ENCODE measurements at places on chromosomes 2 and 18. TPM values are rescaled to one million over a fixed set of nuclear protein-coding genes. Genes with fewer than 3 reads are reported as not detected.

DNA sequence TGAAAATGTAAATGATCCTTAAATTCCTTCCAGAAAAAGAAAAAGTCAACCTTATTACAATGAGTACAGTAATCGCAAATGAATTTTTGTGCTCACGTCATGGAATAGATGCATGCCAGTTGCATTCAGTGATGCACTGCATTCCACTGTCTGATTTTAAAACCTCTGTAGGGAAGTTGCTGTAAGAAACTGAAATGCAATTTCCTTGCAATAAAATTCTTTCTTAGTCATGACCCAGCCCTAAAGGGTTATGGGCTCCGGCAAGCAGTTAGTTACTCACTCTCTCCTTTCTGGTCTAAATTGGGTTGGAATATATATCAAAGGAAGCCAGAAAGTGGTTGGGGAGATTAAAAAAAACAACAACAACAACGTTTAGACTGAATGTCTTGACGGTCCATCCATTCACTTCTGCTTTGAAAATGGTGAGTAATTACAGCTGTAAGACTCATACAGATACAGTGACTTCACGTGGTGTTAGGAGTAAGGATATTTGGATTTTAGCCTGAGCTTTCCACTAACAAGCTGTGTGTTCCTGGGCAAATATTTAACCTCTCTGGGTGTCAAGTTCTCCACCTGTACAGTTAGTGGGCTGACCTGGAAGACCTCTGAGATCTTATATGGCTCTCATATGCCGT is 8.6 kb upstream of the RND3 start:
- DNase-seq = peak; percentile 97

- no peak for DNase-seq
Observed at GRCh38 chr2:95531254-95531771, 46.8 kb upstream of the TRIM43B start.

DNA sequence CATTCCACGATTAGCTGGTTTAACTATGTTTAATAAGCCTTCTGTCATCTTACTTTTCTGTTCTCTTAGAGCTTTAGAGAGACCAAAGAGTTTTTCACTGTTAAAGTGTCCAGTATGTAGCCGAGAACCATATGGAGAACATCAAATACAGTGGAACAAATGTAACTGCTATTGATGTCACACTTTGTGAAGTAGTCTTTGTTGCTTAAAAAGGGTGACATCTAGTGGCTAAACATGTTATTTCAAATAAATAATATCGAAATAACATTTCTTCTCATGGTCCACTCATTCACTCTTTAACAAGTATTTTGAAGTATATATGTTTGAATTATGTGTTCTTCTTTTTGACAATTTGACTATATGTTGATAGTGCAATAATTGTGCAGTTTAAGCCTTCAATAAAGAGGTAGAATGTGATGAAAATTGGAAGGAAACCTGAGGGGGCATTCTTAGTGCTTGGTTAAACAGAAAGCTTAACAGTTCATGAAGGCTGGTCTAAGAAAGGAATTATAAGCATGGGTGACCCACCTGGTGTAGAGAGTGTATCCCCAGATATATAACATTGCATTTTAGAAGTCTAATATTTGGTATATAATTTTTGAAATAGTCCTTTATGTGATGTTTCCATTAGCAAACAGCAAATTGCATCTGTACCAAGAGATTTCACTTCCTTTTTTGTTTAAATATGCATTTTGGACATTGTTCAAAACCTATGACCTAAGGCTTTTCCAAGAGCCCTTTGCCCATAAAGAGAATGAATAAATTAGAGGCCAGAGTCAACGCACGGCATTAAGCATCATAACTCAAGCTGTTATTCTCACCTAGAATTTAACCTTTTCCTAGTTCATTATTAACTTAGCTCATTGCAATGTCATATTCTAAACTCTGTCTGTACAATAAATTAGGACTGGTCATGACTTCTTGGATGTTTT is 112.1 kb downstream of the KYNU start:
- DNase-seq = peak; percentile 36

DNA sequence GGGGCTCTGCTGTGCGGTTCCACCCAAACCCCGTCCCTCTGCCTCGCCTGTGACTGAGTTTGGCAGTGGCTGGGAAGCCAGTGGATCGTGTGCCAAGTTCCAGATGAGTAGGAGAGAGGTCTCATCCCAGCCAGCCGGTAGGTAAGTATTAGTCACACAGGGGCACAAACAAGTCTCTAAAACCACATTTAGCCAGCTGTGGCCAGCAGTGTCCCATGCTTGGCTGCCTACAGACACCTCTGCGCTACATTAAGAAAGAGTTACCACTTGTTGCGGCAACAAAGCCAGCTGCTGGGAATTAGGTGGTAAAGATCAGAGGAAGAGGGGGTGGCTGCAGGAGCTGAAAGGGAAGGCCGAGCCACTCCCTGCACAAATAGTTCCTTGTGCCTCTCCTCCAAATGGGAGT is 81.2 kb downstream of the GATA6 start:
- peak; percentile 33 for DNase-seq

- DNase-seq = peak; percentile 3
Observed at GRCh38 chr18:46211816-46212215, 107.6 kb downstream of the HAUS1 start.

- peak; percentile 76 for DNase-seq
Observed at GRCh38 chr2:241412144-241412543, 56.1 kb downstream of the FARP2 start.

GRCh38 chr2:105144152-105144940 is 97.2 kb upstream of the GPR45 start:
- DNase-seq = peak; percentile 11

DNA sequence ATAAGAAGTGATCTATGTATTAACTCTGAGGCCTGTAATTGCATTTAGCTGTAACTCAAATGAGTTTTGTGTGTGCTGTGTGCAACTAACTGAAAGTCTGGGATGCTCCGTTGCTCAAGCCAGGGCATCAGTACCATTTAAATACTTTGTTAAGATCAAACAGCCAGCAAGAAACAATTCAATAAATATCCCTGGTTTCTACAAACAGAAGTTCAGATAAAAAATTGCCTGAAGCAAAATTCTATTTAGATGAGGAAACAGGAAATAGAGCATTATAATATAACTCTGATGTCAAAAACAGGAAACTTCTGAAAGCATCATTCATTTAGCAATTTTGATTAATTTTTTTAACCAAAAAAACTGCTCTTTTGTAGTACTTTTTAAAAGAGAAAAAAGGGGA is 18.9 kb upstream of the SLC38A11 start:
- peak; percentile 20 for DNase-seq

- peak; percentile 5 for DNase-seq
Observed at GRCh38 chr18:76075777-76076176, 419.3 kb downstream of the ZNF516 start.

The EFHD1 gene
- 0.24 TPM for total RNA-seq

DNA sequence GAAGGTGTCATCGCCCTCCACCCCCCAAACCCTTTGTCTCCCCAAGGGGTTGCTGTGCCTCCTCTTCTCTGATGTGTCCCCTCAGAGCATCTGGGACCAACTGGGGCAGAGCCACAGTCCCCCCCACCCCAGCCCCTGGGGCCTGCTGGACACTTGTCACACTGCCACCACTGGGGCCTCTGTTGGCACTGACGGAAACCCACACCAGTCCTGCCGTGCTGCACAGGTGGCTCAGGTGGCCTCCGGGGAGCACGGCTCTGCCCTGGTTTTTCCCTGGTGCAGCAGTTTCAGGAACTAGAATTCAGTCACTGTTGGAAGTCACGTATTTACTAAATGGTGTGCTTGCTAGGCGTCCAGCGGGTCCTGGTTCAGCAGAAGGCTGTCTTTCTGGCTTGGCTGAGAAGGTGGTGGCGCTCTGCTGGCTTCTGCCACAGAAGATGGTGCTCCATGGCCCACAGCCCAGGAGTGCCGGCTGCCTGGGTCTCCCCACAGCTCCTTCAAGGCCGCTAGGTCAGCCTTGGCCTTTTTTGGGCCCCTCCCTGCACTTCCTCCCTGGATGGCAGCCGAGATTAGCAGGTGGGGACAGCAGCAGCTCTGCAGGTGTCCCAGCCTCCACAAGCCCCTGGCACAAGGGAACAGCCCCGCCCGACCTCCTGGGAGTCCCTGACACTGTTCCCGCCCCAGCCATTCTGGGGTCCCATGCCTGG is 18.6 kb upstream of the KLHL30 start:
- DNase-seq = no peak

GRCh38 chr2:173462892-173463840 is 108.5 kb downstream of the CDCA7 start:
- no peak for DNase-seq

The HOXD3 gene
- total RNA-seq = 1.0 TPM

DNA sequence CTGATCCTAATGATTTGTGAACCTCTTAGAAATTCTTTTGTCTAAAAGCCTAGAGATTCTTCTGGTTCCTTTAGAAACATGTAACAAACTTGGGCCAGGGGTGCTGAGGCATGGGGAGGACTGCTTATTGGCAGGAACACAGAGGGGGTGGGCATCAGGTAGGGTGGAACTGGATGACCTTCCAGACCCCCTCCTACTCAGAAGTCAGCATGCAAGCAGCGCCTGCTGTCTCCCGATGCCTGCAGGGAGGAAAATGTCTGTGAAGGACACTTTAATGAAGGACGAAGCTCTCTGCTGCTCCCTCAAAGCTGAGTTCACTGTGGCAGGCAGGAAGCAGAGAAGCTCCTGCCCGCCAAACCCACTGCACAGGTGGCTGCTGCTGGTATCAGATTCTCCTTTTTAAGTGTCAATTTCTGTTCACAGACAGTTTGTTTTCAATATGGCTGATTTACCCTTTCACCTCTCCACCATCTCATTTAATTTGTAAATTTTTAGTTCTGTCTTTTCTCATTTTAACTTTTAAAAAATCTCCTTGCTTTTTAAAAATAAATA is 19.4 kb downstream of the COA5 start:
- no peak for DNase-seq

DNA sequence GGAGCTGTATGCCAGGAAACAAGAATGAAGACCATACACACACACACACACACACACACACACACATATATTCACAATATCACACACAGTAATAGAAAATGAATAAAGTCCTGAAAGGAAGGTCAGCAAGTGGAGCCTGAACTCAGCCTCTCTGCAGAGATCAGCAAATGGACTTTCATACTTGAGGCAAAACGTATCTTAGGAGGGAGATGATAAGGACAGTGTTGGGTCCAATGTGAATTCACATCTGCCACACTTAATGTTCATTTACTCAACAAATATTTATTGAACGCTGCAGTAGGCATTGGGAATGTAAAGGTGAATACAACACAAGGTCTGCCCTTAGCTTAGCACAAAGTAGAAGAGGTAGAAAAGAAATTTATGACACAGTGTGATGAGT is 2.7 kb upstream of the MTLN start:
- DNase-seq = no peak

DNA sequence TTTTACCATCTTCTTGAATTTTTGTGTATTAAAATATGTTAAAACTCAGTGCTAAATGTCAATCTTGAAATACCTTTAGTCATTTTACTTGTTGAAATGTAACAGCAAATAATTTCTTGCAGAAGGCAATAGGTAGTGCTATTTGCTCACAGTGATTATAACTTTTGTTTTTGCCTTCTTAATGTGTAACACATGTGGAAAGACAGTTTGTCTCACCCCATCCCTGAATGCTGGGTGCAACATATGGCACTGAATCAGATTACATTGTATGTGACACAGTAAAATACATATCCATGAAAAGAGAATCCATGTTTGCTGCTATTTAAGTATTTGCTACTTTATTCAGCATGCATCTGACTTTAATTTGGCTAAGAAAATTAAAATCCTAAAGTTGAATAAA is 35.3 kb downstream of the FRZB start:
- DNase-seq = no peak

GRCh38 chr2:13758412-13758811 is 874.1 kb upstream of the LRATD1 start:
- no peak for DNase-seq

GRCh38 chr18:79375441-79376154 is 20.1 kb upstream of the NFATC1 start:
- DNase-seq = no peak

The UGT1A10 gene
- not detected for total RNA-seq

DNA sequence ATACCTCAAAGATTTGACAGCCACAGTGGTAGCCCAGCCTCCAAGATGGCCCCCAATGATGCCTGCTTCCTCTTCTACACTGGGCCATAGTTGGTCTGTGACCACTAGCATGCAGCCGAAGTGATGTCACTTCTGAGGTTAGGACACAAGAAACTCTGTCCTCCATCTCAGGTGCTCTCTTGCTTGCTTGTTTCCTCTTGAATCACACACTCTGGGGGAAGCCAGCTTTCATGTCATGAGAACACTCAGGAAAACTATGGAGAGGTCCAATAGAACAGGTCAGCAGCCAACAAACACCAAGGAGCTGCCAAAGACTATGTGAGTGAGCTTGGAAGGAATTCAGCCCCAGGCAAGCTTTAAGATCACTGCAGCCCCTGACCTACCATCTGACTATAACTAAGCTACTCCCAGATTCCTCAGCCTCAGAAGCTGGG is 3.3 kb upstream of the ADAM17 start:
- DNase-seq = peak; percentile 87

GRCh38 chr18:5556310-5556974 is 12.6 kb upstream of the EPB41L3 start:
- no peak for DNase-seq

- no peak for DNase-seq
Observed at GRCh38 chr2:107634172-107634571, 192.5 kb upstream of the RGPD4 start.

DNA sequence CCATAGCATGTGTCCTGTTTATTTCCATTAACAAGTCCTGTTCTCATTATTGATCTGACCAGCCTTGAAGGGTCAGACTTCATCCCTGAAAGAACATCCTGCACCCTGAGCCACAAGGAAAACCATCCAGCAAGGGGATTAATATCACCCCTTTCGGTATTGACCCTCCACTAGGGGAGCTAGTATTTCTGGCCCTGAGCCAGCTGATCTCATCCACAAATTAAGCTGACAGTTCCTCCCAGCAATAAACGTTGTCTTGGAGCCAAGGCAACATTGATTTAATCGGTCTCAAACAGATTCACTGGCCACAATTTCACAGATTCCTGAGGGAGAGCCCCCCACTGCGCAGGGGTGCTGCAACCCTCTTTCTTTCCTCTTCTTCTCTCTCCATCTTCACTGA is 353.1 kb upstream of the FANCL start:
- DNase-seq = peak; percentile 16

DNA sequence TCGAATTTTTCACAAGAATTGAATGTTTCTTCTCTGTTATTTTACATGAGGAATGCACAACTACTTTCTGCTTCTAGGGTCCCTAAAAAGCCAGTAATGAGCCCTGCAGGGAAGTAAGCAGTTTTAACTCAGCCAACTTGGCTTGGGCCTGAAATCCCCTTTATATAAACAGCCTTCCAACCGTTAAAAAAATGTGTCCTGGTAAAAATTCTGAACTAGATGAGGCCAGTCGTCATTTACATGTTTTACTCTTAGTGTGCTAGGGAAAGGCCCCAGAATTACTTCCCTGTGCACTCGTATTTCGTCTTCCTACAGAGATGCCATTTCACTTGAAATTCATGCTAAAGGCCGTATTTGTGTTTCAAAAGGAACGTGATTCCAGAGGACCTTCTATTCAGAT is 42.4 kb upstream of the RPE start:
- no peak for DNase-seq

The SOWAHC gene
- total RNA-seq = 15.1 TPM

The MGAT4A gene
- total RNA-seq = 8.0 TPM

- DNase-seq = no peak
Observed at GRCh38 chr2:221374234-221374633, 197.9 kb downstream of the EPHA4 start.

GRCh38 chr2:20093263-20094141 is 42.1 kb upstream of the LAPTM4A start:
- peak; percentile 81 for DNase-seq
